ENCODE measurements at places on chromosomes 13 and 19.

DNA sequence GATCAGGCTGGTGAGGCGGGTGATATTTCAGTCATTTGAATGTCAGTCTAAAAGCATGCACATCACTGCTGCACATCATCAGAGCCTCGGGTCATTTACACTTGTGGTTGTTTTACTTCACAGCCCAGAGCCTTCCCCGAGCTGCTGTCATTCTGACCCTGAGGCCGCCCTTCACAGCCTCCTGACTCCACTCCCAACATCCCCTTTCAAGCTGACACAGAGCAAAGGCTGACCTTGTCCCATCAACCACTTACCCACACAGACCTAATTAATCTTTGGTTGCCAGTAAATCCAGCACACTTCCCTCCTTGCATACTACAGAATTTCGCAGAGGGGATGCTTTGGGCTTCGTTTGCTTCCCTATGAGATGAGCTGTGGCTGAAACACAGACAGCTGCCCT, 528.1 kb downstream of the DIAPH3 start:
- no peak for DNase-seq

DNA sequence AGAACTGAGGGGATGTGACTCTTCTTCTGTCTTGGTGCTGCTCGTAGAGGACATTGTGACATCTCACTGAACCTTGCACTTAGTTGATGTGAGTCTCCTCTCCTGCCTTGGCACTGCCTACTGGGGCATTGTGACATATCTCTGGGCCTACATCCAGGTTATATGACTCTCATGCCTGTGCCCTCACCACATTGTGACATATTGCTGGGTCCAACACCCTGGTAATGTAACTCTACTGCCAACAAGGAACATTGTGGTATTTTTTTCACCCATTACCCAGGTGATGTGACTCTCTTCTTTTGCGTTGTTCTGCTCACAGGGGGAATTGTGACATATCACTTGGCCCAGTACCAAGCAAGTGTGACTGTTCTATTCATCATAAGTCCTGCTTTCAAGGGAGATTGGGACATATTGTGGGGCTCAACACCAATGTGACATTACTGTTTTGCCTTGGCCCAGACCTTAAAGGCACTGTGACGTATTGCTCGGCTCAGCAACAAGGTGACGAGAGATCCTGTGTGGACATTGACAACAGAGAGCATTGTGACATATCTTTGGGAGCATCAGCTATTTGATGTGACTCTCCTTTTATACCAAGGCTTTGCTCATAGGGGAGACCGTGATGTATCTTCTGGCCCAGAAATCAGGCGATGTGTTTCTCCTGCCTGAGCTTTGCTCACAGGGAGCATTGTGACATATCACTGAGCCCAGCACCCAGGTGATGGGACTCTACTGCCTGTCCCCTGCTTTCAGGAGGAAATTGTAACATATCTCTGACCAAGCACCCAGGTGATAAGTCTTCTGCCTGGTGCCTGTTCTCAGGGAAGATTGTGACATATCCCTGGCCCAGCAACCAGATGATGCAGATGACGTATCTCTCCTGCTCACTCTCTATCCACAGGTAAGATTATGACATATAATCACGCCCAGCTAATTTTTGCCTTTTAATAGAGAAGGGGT, 12.2 kb upstream of the ZNF429 start:
- no peak for DNase-seq

- no peak for DNase-seq
Observed at GRCh38 chr19:51164215-51164614, 22.1 kb downstream of the SIGLEC7 start.

GRCh38 chr13:40175639-40176038, 490.8 kb downstream of the FOXO1 start:
- no peak for DNase-seq

- no peak for DNase-seq
Observed at GRCh38 chr19:20414120-20414519, 151.5 kb downstream of the ZNF737 start.

DNA sequence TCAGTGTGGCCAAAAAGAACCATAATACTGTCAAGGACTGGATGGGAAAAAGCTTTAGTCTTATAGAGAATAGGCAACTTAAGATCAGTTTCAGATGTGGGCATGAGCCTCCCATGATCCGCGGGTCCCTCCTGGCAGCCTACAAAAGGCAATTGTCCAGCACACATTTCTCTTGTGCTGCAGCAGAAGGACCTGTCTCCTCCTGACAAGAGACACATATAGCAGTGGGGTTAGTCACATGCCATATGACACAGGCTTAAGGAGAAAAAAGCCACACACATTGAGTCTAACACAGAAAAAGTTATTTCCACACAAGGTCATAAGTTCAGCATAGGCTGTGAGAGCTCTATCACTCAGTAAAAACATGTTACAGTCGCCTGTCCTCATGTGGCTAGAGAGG, 1378.7 kb upstream of the PRR20A start:
- DNase-seq, result no peak

DNA sequence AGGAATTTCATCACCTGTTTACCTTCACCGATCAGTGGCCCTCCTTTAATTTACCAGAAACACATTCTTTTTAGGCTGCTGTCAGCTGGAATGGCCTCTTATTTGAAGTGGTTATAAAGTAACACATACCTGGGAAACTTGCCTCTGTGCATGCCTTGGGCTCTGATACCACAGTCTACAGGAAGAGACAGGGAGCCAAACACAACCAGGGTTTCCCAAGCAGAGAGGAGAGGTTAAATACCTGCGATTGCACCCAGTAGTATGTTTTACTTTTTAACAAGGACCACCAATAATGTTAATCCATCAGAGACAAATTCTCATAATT, 444.0 kb upstream of the SGCG start:
- no peak for DNase-seq

GRCh38 chr19:46179076-46179759, 31.2 kb downstream of the IGFL2 start:
- no peak for DNase-seq

GRCh38 chr13:36147330-36147729, 16.1 kb upstream of the DCLK1 start:
- no peak for DNase-seq

- no peak for DNase-seq
Observed at GRCh38 chr19:38958301-38958700, 17.2 kb downstream of the FBXO17 start.

GRCh38 chr13:113466383-113466782, 13.1 kb upstream of the ADPRHL1 start:
- DNase-seq, result no peak

DNA sequence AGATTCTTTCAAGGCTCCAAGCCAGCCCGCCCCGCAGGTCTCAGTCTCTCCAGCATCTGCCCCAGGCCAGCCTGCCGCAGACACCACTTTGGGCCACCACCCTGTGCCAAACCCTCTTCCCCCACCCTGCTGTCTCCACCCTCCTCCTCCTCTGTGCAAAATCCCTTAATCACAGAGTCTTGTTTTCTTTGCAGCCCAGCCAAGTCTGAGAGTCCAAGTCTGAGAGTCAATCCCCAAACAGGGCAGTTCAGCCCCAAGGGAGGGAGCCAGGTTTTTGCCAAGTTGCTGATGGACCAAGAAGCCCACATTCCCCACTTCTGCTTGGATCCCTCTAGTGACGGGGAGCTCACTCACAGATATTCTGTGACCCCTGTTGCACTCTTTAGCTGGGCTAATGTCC, 3.1 kb downstream of the ADAMTS10 start:
- DNase-seq, result no peak

DNA sequence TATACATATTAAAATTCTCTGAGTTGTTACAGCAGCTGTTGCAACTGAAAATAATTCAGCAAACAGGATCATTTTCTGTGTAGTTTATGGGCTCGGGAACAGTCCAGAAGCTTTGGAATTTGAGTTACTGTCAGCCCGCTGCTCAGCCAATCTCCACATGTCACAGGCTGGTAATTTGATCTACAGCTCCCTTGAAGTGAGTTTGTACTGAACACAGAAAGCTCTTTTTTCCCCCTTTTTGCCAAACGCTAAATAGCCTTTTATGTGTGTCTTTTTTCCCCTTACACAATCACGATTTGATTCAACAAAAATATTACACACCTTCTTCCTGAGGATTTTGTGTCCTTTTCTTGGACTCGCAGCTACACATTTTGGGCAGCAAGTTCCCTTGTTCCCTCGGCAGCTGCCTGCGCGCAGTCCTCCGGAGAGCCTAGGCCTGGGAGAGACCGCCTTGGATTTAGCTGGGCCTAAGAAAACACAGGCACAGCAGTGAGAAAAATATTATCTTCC, 371.4 kb downstream of the KCNRG start:
- no peak for DNase-seq

GRCh38 chr13:40974460-40975407, 44.4 kb downstream of the ELF1 start:
- peak; percentile 49 for DNase-seq

GRCh38 chr19:2455851-2456570, 748 bp downstream of the LMNB2 start:
- DNase-seq, result no peak

DNA sequence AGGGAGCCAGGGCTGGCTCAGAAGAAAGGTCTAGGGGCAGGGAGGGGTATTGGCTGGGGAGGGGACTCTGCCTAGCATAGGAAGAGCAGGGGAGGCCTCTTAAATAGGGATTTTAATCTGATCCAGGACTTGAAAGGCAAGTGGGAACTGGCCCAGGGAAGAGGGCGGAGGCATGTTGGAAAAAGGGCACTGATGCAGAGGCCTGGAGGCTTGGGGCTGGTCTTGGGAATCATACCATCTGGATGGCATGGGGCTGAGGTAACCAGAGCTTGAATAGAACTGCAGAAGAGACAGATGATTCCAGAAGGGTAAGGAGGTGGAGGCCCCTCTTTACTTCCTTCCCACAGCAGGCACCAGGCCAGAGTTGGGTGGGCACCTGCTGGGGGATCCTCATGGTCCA, 29.1 kb downstream of the CERS4 start:
- DNase-seq, result no peak

GRCh38 chr13:42745655-42746054, 35.7 kb upstream of the FAM216B start:
- no peak for DNase-seq

DNA sequence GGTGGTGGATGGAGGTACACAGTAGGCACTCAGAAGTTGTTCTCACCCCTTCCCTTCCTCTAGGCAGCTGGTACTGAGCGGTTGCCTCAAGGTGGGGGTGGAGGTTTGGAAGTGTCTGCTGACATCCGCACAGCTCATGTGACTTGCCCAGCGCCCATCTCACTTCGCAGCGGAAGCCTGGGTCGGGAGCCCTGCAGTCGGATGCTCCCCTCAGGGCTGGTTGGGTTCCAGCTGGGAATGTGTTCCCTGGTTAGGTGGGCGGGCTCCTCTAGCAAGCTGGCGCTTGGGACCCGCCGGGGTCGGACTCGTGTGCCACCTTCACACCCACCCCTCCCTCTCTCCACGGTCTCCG, 10.2 kb downstream of the PPP1R37 start:
- no peak for DNase-seq

DNA sequence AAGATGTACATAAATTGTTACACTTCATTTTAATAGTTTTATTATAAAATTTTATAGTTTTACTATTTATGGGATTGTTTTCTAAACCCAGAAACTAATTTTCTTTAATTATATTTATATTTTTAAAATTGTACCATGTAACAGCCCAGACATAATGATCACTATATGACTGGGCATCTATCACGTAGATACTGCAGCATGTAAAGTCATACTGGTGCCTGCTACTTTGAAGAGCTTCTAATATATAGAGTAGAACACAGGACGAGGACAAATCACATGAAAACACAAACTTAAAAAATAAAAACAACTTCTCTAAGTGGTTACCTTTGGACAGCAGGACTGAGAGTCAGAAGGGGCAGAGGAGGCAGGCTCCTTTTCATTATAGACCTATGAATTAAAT, 5.3 kb downstream of the ELF1 start:
- DNase-seq, result no peak

GRCh38 chr19:38263689-38264485, 486 bp upstream of the SPINT2 start:
- peak; percentile 46 for DNase-seq

- no peak for DNase-seq
Observed at GRCh38 chr13:40433577-40433976, 232.9 kb downstream of the FOXO1 start.

Measured in dermis microvascular lymphatic vessel endothelial cell (primary cell).